Right atrium auricular region (tissue), 2 donors: ENCODE measurements at places on chromosomes 2 and 18. TPM values are rescaled to one million over a fixed set of nuclear protein-coding genes. Genes with fewer than 3 reads are reported as not detected.

GRCh38 chr2:227188292-227188691 lies 23.9 kb downstream of the COL4A3 start:
- peak overlapping the region; percentile 46 for H3K27ac ChIP-seq
- H3K4me3 ChIP-seq = no peak overlapping the region
- no peaks in the 10 kb centered on the region for H3K36me3 ChIP-seq
- peaks cover 21% of the 10 kb centered on the region for H3K4me1 ChIP-seq
- no peaks in the 10 kb centered on the region for H3K27me3 ChIP-seq
- DNase-seq = no peak

GRCh38 chr2:74585406-74586185 lies 31.1 kb downstream of the DOK1 start:
- H3K36me3 ChIP-seq = no peaks in the 10 kb centered on the region
- H3K27ac ChIP-seq = no peak overlapping the region
- no peak for DNase-seq

GRCh38 chr2:218694405-218695145 lies 16.1 kb upstream of the TTLL4 start:
- no peaks in the 10 kb centered on the region for H3K27me3 ChIP-seq
- H3K27ac ChIP-seq = no peak overlapping the region
- no peak overlapping the region for H3K4me3 ChIP-seq
- no peaks in the 10 kb centered on the region for H3K4me1 ChIP-seq
- peaks cover 49% of the 10 kb centered on the region for H3K36me3 ChIP-seq

GPR155 gene
- total RNA-seq = 13.7 TPM

DNA sequence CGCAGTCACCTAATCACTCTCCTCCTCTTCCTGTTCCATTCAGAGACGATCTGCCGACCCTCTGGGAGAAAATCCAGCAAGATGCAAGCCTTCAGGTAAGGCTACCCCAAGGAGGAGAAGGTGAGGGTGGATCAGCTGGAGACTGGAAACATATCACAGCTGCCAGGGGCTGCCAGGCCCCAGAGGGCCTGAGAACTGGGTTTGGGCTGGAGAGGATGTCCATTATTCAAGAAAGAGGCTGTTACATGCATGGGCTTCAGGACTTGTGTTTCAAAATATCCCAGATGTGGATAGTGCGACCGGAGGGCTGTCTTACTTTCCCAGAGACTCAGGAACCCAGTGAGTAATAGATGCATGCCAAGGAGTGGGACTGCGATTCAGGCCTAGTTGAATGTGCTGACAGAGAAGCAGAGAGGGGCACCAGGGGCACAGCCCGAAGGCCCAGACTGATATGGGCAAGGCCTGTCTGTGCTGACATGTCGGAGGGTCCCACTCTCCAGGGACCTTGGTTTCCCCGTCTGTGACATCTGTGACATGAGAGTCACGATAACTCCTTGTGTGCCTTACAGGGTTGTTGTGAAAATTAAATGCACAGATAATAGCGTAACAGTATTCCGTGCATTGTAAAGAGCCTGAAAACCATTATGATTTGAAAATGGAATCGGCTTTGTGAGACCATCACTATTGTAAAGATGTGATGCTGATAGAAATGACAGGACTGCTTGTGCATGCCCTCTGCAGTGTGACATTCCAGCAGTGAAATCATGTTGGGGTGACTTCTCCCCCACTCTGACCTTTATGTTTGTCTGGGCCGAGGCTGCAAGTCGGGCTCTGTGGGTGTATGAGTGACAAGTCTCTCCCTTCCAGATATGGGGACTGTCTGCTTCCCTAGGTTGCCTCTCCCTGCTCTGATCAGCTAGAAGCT lies 510 bp downstream of the IL1RN start:
- no peaks in the 10 kb centered on the region for H3K36me3 ChIP-seq
- no peaks in the 10 kb centered on the region for H3K27me3 ChIP-seq
- peaks cover 10% of the 10 kb centered on the region for H3K4me1 ChIP-seq
- DNase-seq = peak; percentile 52
- H3K4me3 ChIP-seq = no peak overlapping the region
